ENCODE measurements at places on chromosomes 1 and 21.

- no peak for DNase-seq
Observed at GRCh38 chr21:45830221-45830640, 151.3 kb upstream of the COL6A1 start.

DNA sequence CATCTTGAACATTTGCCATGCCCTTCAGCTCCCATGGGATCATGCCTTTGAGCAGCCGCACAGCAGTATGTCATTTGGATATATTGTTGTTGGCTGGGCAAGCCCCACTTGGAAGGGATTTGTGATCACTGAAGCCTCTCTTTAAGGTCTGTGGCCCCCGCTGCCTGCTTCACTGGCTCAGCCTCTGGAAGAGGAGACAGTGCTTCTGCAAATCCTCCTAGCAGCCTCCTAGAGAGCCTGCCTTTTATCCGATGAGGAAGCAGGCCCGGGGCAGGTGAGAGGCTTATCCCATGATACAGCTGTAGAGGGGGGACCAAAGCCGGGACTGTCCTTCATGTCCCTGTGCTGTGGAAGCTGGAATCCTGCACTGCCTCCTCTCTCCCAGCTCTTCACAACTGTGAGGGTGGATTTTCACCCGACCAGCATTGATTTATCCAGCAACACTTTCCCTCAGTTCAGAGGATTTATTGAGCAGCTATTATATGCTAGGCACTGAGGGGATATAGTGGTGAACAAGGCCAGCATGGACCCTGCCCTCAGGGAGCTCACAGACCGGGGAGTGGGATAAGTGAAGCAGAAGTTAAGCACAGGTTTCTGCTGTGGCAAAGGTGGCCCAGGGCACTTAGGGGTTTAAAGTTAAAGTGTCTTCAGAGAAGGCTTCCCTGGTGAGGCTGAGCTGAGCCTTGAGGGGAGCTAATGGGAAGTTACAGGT is 3.9 kb downstream of the TMEM61 start:
- no peak for DNase-seq

DNA sequence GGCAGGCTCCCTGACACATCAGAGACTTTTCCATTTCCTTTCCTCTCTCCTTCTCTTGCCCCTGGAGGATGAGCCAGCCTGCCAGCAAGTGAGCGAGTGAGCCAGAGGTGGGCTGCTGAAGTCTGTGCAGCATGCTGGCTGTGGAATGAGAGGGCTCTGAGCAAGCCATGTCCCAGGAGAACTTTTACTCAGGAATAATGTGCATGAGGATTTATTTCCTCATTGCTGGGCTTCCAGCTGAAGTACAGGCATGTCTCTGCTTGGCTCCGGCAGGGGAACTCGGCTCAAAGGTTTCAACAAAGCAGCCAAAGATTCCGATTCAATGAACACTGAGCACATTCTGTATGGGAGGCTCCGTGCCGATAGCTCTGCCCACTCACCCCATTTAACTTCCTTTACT is 43.7 kb downstream of the UBIAD1 start:
- no peak for DNase-seq

DNA sequence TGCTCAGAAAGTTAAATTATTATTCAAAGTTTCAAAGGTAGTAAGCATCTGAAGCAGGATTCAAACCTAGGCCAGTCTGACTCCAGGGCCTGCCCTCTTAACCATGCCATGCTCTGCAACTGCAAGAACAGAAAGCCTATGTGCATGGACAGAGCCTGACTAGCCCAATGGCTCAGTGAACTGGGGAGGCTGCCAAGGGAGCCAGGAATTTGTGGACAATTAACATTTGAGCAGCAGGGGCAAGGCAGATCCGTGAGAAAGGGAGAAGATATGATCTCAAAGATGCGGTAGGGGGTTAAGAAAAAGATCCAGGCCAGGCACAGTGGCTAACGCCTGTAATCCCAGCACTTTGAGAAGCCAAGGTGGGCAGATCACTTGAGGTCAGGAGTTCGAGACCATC is 6.5 kb upstream of the ATP1A4 start:
- no peak for DNase-seq

GRCh38 chr1:4741876-4742423 is 87.5 kb downstream of the AJAP1 start:
- DNase-seq, result no peak

DNA sequence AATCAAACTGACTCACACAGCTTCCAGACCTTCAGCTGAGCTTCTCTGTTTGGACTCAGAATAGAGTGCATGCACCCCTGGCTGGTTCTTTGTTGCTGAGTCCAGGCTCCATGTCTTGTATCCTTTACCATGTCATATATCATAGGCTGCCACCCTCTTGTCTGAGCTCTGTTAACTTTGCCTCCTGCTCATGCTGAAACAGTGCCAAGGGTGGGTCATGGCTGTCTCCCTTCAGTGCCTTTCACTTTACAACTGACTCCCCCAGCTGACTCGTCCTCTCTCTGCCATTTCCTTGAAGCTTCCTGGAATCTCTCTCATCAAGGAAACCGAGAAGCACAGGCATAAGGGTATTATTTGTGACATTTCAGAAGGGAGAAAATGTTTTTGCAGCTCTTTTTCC is 885.3 kb downstream of the TTLL7 start:
- no peak for DNase-seq

DNA sequence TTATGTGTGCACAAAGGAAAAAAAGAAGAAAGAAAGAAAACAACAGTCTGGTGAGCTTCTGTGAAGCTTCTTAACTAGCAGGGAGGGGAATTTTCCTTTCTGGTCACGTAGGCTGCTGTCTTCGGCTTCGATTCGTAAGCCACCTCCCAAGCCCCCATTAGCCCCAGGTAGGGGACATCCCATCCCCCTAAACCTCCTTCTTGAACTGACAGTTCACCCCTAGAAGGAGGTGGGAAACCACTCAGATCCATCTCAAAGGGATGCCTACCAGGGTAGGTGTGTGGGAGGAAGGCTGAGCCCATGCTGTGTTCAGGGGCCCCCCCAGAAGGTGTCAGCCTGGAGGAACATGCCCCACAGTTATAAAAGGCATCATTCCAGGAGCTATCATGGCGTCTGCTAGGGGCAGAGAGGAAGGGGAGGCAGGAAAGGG is 25.8 kb downstream of the CD247 start:
- no peak for DNase-seq

GRCh38 chr21:38984982-38985567 is 179.3 kb downstream of the ETS2 start:
- no peak for DNase-seq

- no peak for DNase-seq
Observed at GRCh38 chr21:35120631-35121180, 71.6 kb upstream of the RUNX1 start.

GRCh38 chr1:54331091-54331772 is 75.0 kb downstream of the SSBP3 start:
- DNase-seq, result no peak

DNA sequence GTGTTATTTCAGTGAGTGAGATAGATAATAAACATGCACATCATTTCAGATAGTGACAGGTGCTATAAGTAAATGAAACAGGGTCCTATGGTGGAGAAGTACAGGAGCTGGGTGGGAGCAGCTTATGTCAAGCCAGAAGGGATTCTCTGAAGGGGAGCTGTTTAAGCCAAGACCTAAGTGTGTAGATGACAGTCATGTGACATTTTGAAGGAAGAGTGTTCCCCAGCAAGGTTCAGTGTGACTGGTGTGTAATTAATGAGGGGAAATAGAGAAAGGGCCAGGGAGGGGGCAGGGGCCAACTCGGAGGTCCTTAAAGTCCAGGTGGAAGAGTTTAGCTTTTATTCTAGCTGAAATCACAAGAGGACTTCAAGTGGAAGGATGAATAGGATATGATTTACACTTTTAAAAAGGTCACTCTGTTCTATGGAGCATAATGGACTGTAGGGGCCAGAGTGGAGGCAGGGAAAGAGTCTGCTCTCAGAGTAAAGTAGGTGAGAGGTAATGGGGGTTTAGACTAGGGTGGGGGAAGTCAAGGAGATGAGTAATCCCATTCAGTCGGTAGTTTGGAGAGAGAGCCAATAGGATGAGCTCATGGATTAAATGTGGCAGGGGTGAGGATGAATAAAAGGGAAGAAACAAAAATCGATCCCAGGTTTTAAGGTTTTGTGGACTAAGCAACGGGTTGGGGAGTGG is 243.1 kb downstream of the CACNA1E start:
- DNase-seq, result no peak

- DNase-seq, result no peak
Observed at GRCh38 chr1:162019006-162019405, 4.7 kb downstream of the OLFML2B start.

DNA sequence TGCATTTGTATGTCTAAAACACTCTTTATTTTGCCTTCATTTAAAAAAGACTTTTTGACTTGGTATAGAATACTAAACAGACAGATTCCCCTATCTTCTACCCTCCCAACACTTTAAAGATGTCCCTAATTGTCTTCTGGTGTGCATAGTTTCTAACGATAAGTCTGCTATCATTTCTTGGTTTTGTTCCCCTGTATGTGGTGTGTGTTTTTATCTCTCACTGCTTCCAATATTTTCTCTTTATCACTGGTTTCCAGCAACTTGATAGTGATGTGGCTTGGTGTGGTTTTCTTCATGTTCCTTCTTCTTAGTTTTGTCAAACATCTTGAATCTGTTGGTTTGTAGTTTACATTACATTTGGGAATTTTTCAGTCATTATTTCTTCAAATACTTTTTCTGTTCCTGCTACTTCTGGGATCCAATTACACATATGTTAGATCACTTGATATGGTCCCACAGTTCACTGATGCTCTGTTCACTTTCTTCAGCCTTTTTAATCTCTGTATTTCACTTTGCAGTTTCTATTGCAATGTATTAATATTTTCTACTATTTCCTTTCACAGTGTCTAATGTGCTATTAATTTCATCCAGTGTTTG is 23.2 kb downstream of the F5 start:
- no peak for DNase-seq

GRCh38 chr1:221612047-221612777 is 129.7 kb downstream of the DUSP10 start:
- DNase-seq, result no peak

DNA sequence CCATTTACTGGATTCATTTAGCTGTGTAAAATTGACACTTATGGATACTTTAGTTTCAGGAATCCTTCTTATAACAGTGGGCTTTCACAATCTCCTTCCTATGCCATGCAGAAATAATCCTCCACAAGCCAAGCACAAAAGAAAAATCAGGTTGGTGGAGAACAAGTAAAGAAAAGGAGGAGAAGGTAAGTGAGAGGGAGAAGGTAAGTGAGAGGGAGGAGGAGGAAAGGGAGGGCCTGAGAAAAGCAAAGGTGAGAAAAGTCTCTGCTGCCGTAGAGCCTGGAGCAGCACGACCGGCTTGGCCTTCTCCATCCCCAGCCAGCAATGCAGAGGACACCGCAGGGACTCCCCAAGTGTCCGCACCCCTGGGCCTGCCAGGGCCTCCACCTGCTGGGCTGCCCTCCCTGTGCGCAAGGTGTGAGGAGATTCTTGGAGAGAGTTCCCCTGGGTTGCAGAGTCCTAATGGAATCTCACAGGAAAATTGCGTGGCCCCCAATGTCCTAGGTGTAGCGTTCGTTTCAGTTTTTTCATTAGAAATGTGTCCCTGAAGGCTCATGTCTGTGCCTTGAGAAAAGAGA is 39.0 kb downstream of the PRMT2 start:
- DNase-seq, result no peak

DNA sequence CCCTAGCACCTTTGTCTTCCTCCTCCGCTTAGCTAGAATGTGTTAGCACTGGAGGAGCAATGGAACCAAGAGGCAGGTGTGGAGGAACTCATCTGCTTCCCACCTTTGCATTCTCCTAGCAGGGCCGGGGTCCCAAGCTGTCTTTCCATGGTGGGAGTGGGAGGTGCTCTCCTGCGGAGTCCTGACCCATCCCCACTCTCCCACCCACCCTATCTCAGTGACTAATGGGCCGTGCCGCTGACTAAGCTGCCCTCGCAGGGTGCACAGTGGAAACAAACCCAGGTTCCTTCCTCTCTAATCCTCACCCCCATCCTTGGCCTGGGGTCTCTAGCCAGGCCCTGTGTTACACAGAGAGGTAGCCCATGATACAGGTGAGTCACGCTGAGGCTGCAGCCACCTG is 177.5 kb downstream of the HIVEP3 start:
- DNase-seq, result no peak

- DNase-seq, result no peak
Observed at GRCh38 chr1:11931845-11932244, 2.7 kb upstream of the PLOD1 start.

DNA sequence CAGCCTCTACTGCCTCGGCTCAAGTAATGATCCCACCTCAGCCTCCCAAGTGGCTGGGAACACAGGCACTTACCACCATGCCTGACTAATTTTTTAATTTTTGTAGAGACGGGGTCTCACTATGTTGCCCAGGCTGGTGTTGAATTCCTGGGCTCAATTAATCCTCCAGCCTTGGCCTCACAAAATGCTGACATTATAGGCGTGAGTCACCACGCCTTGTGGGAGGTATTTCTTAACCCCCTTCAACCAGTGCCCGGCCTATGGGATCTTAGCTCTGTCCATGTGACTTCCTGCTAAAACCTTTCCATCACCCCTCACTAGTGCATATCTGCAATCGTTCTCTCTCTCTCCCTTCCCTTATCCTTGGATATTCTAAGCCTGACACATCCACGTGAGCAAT is 86.4 kb downstream of the FOXD2 start:
- no peak for DNase-seq

DNA sequence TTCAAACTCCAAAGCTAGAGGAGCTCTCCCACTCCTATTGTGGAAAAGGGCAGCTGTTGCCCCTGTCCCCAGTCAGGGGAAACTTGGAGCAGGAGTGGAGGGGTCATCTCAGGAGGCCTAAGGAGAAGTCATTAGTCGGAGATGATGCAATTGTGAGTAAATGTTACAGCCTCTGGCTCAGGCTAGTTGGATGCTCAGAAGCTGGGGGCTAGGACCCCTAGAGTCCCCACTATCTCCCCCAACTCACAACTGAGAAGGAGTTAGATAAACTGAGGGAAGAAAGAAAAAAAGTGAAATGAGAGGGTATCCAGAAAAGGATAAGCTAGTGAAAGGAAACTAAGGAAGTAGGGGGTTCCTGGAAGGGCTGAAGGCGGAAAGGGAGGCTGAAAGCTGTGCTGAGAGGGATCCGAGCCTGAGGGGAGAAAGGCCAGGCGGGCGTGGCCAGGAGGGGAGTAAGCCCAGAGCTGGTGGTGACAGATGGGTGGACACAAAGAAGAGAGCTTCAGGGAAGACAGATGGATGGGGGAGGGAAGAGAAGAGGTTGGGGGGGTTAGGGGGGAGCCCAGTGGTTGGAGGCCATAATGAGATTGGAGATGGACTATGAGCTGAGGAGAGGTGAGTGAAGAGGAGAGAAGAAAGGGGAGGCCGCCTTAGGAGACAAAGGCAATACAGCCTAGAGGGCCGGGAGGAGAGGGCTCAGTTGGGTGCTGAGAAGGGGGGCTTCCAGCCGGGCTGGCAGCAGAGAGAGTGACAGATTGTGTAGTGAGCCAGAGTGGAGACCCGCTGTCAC is 4.5 kb upstream of the NHLH1 start:
- DNase-seq, result no peak

Measured in activated T-helper 9 cell treated with anti-CD3 and anti-CD28 coated beads, Interleukin-2, amount 50 U/mL, for 16 hours (primary cell).